ENCODE measurements at places on chromosomes 5 and 9.

DNA sequence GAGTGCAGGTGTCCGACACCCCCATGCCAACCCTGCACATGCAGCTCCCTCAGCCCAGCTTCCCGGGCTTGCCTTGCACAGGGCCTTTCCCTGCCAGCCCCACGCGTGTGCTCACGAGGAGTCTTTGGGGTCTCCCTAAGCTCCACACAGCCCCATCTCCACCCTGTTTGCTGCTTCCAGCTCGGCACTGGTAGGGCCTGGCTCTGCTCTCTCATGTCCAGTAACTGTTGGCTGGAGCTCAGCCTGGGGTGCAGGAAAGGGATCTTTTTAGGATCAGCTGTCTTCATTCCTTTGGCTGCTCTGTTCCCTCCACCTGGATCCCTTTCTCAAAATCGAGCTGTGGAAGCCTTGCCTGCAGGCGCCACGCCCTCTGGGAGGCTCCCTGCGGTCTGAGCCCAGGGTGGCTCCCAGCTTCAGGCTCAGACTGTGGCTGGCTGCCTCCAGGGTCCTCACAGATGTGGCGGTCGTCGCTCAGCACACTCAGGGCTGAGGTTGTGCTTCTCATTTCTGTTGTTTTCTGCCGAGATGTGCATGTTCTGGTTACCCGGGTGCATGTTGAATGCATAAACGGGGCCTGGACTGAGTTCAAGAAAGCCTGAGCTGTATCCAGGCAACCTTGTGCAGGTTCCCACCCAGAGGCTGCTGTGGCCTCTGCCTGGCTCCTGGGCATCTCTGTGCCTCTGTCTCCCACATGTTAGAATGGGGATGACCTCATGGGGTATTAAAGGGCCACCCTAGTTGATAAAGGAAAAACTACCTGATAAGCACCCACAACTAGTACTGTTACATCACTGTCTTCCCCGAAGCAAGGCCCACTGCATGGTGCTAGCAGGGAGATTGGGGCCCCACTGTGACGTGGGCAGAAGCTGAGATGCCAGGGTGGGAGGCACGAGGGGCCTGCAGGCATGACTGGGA lies 4.3 kb downstream of the CACNA1B start:
- DNase-seq, result no peak

GRCh38 chr5:1011226-1011631 lies 2.6 kb downstream of the NKD2 start:
- DNase-seq, result peak; percentile 81

DNA sequence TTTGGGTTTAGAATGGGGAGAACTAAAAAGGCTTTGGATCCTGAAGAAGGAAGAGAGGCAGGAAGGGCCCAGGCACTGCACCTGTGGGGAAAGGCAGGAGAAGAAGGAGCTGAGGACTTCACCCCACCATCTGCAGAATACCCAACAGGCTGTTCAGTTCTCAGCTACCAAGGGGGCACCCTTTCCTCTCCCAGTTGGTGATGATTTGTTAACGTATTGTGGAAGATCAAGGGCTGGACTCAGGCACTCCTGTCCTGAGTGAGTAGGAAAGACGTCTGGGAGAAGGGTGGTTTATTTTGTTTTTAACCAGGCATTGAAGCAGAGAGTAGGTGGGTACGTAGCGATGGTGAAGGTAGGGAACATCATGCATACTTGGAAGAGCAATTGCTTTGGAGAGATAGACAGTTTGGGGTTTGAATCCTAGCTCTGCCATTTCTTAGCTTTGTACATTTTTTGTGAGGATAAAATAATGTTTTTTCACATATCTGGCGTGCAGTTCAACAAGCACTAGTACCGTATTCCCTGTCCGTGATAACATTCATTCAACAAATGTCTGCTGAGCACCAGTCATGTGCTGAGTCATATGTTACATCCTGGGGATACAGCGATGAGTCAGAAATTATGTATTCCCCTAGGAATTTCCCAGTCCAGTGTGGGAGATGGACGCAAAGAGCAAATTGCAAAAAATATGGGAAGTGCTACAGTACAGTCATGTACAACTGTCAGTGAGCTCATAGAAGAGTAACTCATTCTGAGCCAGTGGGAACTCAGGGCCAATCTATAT lies 2.1 kb downstream of the MSANTD3 start:
- DNase-seq, result peak; percentile 86

DNA sequence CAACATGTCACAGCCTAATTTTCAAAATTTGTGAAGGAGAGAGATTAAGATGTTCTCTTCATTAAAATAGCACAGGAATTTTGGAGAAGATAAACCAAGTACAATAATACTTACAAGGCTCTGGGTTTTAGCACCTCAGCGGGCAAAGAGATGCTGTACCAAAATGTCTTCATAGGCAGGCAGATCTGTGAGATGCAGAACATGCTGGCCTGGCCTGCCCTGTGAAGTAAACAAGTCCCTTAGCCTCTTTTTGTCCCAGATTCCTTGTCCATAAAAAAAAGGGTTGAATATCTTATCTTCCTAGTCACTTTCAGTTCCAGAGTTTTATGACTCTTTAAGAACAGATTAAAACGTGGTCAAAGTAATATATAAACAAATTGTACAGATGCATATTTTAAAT lies 53.0 kb upstream of the C6 start:
- DNase-seq, result no peak

DNA sequence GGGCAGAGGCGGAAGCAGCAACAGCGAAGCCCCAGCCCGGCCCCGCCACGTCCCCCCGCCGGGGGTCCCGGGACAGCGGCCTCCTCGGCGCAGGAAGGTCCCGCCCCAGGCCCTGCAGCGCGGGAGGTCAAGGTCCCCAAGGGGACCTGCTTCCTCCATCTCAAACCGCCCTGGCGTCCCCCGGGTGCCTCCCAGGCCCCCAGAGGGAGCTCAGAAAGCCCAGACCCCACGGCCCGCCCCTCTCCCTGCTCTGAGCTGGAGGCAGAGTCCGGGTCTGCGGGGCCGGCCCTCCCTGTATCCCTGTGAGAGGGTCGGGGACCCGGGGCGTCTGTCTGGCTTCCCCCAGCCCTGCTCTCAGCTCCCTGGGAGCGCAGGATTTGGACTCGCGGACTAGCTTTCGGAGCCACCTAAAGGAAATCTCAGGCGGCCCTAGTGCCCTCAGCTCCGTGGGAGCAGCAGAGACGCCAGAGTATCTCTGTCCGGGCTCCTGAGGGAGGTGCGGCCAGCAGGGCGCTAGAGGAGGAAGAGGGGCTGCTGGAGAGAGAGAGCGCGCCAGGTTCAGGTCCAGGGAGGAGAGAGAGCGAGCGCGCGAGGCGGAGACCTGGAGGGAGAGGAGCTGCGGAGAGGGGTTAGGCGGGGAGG lies 30.7 kb downstream of the EXOC3 start:
- peak; percentile 71 for DNase-seq

DNA sequence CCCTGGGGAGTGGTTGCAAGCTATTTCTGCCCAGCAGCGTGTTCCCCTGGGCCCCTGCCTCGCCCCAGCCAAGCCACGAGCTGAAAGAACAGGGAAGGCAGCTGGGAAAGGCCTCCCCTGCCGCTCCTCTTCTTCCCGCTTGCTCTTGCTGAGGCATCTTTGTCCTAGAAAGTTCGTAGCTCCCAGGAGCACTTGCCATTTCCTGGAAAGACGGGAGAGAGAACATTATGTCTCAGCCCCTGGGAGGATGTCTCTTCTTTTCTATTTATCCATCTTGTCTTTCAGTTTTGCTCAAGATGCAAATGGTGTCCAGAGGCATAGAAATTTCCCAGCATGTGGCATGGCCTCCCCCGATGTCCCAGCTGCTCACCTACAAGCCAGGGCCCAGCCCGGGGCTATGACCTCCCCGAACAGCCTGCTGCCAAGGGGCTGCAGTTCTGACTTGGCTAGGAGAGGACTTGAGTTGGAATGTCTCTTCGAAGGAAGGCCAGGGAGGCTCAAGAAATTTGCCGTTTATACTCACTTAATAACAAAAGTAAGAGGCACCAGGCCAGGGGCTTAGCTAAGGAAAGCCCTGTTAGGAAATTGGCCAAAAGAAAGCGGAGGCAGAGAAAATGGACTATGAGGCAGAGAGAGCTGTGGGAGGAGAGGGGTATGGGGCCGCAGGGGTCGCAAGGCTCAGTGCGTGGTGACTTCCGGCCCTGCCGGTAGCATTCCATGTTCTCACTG lies 87.3 kb downstream of the LIFR start:
- DNase-seq, result peak; percentile 25

Data from urothelium cell line (cell line).